ENCODE measurements at places on chromosomes 12 and 14.

- DNase-seq: peak; percentile 84
These were observed 20.4 kb downstream of the SAV1 start for GRCh38 chr14:50647753-50648152.

GRCh38 chr14:91253795-91254323, 9.4 kb upstream of the GPR68 start:
- DNase-seq: no peak

GRCh38 chr12:49548822-49549648, 10.2 kb downstream of the KCNH3 start:
- no peak for DNase-seq

- peak; percentile 67 for DNase-seq
These were observed 386.5 kb upstream of the DDHD1 start for GRCh38 chr14:53539489-53540126.

DNA sequence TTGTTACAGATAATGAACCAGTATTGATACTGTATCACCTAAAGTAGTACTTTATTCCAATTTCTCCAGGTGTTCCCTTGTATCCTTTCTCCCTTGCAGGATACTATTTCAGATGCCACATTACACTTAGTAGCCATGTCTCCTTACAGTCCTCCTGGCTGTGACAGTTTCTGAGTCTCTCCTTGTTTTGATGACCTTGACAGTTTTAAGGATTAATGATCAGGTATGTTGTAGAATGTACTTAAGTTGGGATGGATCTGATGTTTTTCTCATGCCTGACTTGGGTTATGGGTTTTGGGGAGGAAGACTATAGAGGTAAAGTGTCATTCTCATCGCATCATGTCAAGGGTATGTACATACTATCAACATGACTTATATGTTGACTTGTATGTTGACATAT, 193.6 kb downstream of the ADGRD1 start:
- no peak for DNase-seq

DNA sequence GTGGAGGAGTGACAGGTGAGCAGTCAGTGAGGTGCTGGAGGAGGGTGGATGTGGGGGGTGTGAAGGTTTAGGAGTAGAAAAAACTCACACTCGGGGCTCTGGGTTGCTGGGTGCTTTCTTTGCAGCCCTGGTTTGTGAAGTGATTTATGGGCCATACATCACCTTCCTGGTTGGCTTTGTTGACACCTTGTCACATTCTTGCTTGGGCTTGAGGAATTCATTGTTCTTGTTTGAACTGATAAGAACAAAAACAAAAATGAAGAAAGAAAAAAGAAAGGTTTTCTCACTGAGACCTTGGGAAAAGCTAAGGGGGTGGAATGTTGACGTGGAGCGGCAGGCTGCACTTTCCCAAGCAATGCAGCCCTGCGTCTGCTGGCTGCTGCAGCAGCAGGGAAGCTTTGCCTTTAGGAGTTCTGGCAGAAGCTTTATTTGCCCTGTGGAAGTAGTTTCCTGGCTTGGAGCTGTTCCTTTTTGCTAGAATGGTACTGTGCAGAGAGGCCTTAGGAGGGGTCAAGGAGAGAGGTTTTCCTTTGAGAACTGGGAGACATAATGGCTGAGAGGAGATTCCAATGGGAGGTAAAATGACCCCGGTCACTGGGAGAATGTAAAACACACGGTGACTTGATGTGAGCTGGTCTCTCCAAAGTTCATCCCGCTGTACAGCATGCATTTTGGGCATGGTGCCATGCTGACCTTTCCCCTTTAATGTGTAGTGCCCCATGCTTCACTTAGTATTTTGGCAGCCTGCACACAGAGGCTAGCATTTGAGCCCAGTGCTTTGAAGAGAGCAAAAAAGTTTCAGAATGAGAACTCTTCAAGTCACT, 52.8 kb downstream of the HMGA2 start:
- no peak for DNase-seq

DNA sequence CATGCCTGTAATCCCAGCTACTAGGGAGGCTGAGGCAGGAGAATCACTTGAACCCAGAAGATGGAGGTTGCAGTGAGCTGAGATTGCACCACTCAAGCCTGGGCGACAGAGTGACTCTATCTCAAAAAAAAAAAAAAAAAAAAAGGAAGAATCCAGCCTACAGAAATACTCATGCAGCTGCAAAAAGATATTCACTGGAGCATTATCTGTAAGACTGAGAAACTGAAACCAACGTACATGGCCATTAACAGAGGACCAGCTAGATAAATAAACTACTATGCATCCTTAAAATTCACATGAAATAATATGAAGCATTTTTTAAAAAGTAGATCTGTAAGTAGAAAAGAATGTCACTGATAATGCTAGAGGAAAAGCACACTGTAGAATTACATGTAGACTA, 3.5 kb downstream of the SLC7A7 start:
- DNase-seq: no peak

GRCh38 chr14:102551995-102552705, 40.3 kb upstream of the RCOR1 start:
- DNase-seq: no peak

DNA sequence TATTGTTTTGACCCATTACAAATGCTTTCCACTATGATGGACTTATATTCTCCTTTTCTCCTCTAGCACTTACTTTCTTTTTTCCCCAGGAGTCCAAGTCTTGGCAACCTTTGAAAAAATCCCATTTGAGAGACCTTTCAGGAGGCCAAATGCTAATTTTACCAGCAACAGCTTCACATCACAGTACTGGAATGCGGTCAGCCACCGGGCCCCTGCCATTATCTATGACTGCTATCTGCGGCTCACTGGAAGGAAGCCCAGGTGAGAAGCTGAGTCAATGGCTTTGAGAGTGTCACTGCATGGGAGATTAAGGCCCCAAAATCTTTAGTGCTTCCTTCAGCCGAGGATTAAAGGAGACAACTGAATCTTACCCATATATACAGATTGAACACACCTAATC, 64.2 kb downstream of the ERGIC2 start:
- DNase-seq: no peak

GRCh38 chr14:79786522-79786921, 424.8 kb downstream of the DIO2 start:
- no peak for DNase-seq

DNA sequence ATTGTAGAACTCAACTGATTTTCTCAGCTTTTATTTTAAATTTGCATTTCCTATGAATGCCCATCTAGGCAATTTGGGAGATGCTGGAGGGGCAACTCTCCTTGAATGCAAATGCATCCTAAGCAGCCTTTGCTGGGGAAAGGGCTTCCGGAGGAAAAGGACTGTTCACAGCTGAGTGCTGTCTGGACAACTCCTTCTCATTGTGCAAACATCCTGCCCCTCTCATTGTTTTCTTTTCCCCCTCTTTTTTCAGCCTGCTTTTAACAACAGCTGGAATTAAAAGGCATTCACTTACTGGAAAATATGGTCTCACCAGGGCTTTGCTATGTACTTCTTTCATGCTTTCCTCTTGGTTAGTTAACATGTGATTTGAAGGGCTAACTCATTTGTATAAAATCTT, 397.8 kb downstream of the FUT8 start:
- no peak for DNase-seq

DNA sequence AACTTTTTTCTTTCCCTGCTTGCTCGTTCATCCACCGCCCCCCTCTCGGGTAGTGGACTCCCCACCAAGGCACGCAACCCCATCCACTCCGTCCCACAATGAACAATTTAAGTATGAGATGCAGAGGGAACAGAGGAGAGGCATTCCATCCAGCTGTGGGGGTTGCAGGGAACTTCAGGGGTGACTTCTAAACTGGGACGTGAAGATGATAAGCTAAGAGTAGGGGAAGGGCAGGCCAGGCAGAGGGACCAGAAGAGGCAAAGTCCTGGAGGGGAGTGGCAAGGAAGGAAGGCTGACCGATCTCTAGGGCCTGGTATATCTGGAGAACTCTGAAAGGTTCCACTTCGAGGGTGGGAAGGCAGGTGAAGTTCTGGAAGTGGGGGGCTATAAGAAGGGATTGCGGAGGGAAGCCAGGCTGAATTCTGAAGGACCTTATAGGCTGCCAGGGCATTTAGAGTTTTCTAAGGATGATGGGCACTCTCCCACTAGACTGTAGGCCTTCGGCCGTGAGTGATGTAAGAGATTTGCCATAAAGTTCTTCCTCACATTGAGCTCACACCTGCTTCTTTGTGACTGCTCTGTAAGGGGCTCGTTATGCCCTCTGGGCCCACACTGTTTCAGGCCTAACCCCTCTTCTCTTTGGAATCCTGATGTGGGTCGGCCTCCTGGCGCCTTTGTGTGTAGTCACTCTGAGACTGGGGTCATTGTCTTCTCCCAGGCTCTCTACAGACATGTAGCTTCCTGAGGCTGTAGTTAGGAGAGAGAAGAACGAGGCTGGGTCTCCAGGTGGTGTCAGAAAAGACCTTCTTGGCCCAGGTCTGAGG, 12.1 kb downstream of the NFATC4 start:
- no peak for DNase-seq

GRCh38 chr12:26527682-26528081, 305.3 kb downstream of the ITPR2 start:
- no peak for DNase-seq

- no peak for DNase-seq
These were observed 217.4 kb downstream of the ACSS3 start for GRCh38 chr12:81295251-81295650.

DNA sequence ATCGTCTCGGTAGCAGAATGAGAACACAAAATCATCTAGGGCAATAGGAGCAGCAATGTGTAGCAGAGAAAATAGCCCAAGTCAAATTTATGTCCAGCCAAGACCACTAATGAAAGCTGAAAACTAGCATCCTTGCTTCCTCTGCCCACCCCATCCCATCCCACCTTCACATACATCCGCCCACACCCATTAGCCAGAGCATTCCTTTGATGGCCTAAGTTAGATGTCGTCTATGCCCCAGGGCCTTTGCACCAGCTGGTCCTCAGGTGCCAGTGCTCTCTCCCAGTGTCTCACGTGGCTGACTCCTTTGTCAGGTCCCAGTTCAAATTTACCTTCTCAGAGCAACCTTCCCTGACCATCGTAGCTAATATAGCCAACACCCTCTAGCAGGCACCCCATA, 17.8 kb upstream of the PPP2R5C start:
- DNase-seq: no peak

DNA sequence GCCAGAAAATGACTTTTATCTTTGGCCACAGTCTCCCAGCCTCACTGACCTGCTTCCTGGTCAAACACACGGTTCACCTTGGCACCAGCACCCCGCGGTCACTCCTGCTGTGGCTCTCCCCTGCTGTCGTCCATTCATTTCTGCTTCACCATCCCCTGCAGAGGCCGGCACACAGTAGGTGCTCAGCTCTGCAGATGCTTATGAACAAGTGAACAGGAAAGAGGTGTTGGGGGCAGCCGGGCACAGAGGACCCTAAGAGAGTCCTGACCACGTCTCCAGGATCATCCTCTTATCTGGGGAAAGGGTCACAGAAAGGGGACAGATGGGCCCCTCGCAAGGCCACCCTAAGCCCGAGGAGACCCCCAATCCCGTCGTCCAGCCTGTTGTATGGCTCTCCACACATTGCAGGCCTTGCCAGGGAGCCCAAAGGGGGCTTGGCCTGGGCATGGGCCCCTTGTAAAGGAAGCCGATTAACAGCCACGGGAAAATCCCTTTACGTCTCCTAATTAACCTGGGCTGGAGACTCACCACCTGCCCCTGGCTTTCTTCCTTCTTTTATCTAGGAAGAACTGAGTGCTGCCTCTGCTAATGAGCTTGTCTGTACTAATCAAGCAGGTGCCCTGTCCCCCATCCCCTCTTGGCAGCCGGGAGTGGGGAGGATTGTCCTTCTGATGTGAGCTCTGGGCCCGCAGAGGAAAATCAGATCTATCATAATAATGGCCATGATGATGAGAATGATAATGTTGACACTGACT, 119.2 kb downstream of the AACS start:
- DNase-seq: no peak

GRCh38 chr12:41465526-41465925, 277.4 kb downstream of the PDZRN4 start:
- DNase-seq: peak; percentile 64

DNA sequence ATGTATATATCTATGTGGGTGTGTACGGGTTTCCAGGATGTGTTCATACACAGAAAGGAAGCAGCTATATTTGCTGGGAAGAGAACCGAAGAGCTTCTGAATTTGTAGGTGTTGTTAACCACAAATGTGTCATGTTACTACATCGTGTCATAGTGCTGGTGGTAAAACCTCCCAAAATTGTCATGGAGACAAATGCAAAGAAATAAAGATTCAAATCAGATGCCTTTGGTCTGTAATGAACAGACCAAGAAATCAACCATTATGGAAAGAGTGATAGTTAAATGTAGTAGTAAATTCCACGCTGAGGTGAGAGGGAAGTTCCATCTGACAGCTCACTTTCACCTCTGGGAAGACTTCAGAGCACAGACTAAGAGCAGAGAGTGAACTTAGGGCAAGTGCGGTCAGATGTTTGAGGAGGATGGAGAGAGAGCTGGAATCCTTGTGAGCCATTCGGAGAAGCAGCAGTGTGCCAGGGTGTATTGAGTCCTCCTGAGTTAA, 487.5 kb downstream of the TMEM121 start:
- no peak for DNase-seq

DNA sequence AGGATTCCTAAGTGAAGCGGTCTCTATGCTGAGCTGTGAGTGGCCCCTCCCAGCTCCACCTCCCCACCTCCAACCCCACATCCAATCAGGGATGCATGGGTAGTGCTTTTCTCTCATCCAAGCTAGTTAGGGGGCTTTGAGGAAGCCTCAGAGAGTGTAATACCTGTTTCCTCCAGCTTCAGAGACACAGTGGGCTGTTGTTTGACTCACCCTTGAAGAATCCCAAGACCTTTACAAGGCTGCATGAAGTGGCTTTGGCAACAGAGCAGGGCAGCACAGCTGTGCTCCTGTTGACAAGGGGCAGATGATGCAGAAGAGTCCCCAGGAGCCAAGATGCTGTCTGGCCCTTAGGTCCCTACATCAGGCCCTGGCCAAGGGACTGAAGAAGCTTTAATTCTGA, 27.1 kb upstream of the CLMN start:
- no peak for DNase-seq

- no peak for DNase-seq
These were observed 68.2 kb upstream of the E2F7 start for GRCh38 chr12:77133566-77133965.

DNA sequence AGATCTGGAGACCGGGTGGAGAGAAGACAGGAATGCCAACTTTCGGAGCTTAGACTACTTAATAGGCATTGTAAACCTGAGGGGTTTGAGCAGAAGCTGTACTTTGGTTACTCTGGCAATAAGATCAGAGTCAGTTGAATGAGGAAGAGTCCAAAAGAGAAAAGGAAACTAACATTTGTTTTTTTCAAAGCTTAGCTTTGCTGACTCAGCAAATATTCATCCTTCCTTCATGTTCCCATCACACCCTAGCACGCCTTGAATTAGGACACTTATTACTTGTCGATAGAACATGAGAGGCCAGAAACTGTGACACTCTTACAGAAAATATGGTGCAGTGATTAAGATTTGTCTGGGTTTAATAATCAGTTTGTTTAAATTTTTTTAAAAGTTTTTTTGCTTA, 266.9 kb upstream of the ATP2B1 start:
- DNase-seq: no peak

DNA sequence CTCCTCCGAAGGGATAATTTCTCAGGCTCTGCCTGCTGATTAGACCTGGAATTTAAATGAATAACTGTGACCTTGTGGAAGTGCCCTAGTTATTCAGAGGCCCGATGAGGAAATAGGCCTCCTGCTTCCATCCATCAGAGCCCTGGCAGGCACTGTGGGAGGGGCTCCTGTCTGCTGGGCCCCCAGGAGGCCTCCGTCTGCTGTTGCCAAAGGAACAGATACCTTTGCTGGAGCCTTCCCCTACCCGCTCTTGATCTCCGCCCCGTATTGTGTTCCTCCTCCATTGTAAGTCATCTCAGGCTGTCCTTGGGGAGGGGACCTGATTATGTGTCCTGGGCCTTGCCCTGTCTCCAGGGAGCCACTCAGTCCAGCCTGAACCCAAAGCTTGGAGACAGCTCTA, 112.3 kb downstream of the NRXN3 start:
- no peak for DNase-seq

- no peak for DNase-seq
These were observed 654.2 kb downstream of the MED13L start for GRCh38 chr12:115623275-115623674.

All from foreskin melanocyte (primary cell).